Testis (tissue), 5 donors: ENCODE measurements at places on chromosomes 7 and 10. TPM values are rescaled to one million over a fixed set of nuclear protein-coding genes. Genes with fewer than 3 reads are reported as not detected.

DNA sequence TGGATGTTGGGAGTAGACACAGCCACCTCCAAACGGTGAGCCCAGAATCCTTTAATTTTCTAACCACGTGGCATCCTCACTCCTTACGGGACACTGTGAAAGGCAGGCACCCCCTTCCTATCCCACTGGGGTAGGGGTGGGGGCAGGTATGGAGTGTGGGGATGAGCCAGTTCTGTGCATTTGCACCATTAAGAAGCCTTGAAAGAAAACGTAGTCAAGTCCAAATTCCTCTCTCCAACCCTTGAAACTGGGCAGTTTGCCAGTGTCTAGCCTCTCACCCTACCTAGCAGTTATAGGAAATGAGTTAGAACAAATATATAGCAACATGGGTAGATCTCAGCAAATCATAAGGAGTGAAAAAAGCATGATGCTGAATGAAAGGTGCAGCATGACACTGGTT lies 92.4 kb upstream of the LEP start:
- no peak for DNase-seq

GRCh38 chr7:95198863-95199262 lies 125.5 kb downstream of the PON1 start:
- no peak for DNase-seq

Gene CYP2E1
- polyA plus RNA-seq = 9.0 TPM

DNA sequence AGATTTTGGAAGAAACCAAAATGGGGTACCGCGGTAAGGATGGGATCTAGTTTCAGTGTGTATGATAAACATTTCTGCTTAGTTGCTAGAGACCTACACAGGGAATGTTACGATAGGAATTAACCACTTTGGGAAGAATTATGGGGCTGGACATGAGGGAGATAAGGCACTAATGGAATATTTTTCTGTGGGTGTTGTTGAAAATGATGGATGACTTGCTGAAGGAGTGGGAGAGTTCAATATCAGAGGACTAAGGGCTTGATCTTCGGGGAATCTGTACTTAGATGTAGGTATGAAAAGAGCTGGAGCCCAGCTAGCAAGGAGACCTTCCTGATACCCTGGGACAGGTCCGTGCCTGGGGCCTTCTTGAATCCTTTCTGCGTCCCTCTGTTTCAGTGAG lies 303.7 kb downstream of the EXOC4 start:
- DNase-seq = no peak

Gene ZPBP
- 286 TPM for polyA plus RNA-seq

GRCh38 chr7:129690701-129691100 lies 79.2 kb downstream of the NRF1 start:
- no peak for DNase-seq

DNA sequence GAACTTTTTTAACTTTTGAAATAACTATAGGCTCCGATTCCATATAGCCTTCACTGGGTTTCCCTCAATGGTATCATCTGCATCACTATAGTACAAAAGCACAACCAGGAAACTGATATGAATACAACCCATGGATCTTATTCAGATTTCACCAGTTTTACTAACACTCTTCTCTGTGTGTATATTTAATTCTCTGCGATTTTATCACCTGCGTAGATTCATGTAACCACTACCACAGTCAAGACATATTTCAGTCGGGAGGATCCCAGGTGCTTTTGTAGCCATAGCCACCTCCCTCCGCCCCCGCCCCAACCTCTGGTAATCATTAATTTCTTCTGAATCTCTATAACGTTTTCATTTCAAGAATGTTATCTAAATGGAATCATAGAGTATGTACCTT lies 82.8 kb upstream of the C7orf33 start:
- DNase-seq = no peak

DNA sequence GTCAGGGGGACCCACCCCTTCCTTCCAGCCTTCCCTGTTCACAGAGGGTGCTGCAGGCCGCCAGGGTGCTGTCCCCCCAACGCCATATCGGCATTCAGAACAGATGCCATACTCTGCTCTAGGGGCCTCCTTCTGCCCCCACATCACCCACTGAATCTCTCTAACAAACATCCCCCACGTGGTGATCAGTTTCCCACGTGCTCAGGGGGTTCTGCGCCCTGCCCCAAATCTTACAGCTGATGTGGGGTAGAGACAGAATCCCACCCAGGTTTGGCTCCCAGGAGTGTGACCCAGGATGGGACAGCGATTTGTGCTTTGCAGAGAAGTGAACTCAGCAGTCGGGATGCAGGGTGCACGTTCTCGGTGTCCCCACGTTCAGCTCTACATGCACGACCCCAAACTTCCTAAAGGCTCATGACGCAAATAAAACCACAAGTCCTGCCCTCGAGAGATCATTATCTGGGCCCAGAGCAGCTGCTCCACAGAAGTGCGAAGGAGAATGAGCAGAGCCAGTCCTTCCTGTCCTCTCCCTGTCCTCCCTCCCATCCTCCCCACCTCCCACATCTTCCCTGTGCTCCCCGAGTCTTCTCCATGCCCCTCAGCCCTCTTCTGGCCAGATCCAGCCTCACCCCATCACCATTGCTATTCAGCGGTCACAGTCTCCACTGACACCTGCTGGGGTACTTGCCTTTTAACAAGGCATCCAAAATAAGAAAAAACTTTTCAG lies 423.4 kb downstream of the DNAJB6 start:
- no peak for DNase-seq

- DNase-seq = no peak
These were observed 515.3 kb downstream of the AUTS2 start for GRCh38 chr7:70113536-70113935.

DNA sequence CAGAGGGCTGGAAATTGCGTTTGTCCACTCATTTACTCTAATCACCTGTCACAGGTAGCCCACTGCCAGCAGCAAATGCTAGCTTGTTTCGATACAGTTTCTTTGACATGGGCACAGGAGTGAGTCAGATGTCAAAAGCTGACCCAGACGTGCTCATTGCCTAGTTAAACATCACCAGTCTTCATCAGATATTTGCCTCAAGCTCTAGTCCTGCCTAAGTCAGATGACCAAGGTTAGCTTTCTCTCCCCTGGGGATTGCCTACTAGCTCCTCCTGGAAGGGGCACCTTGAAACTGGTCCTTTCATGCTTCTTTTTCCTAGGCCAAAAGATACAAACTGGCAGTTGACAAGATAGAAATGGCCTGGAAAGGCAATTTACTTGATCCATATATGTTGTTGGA lies 35.2 kb downstream of the GPAM start:
- DNase-seq = no peak

DNA sequence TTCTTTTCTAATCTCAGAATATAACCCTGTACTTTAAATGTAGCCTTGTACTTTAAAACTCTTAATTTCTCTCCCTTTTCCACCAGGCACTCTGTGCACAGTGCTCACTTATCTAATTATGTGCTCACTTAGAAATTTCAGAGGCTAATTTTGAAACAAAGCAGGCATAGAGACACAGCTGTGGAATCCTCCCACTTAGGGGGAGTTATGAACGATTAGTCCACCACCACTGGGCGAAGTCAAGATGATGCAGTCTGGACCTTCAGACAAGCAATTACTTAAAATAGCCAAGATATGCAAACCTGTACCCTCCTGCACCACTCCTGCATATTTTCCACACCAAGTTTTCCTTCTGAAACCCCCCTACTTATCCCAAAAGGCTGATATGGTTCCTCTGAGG lies 143.0 kb downstream of the STK31 start:
- peak; percentile 43 for DNase-seq

DNA sequence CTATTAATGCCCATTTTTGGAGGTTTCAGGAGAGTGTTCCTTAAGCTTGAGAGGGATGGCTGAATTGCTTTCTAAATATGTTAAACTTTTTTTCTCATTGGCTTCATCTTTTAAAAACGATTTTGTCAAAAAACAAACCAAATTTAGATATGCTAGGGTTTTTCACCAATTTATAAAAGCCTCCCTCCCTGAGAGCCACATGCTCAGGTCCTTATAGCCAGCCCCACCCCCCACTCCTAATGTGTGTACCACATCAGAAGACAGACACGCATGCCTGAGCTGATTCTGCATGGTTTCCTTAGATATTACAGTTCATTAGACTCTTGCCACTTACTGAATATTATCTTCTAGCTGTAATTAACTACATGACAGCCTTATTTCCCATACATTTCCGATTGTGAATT lies 2.0 kb downstream of the CUL1 start:
- DNase-seq = peak; percentile 88

DNA sequence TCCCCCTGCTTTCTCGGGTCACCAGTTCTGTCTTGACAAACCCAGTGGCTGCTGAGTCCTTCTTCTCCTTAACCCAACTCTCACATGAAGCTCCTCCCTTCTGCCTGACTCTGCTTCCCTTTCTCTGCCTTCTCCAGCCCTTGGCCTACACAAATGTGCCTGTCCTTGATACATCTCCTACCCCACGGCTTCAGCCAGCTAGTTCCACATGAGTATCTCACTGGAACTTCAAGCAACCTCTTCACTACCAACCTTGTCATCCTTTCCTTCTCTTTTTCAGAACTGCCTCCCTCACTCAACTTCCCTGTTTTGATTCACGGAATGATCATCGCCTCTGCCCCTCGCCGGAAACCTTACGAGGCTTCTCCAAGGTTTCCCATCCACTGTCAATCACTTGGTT lies 55.9 kb downstream of the PDIA4 start:
- DNase-seq = no peak

- DNase-seq = no peak
These were observed 89.4 kb downstream of the NSUN6 start for GRCh38 chr10:18561861-18562551.

Gene UTF1
- 5.3 TPM for polyA plus RNA-seq

Gene FGFR2
- 23.2 TPM for polyA plus RNA-seq

DNA sequence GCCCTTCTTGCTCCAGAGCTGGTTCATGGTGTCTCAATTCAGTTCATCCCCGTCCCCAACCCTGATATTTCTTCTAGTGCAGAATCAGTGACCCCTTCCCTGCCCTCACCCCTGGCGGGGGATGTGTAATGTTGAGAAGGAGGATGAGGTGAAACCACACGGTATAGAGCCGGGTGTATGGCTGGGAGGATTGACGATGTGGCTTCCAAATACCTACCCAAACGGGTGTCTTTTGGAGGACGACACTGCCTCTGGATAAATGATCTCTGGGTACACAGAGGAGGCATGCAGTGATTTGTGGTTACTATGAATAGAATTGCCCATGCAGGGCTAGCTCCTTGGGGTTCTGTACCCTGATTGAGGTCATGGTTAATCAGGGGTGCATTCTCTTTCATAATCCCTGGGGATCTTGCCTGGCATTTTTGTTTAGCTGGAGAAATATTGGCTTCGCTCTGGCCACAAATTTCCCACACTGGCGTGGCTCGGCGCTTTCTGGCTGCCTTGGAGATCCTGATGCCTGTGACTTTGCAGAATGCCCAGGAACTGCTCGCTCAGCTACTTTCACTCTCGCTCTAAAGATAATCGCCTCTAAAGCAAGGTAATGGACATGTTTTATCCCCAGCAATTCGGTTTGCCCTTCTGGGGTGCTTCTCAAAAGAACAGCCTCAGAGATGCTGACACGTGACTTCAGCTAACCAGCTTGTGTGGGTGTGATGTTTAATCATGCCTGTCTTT lies 89.2 kb downstream of the RBM20 start:
- DNase-seq = no peak

GRCh38 chr10:15427843-15428414 lies 56.8 kb upstream of the FAM171A1 start:
- DNase-seq = no peak

Gene NME8
- polyA plus RNA-seq = 25.3 TPM

- DNase-seq = no peak
These were observed 6.1 kb upstream of the NCAPG2 start for GRCh38 chr7:158710651-158711102.

Gene CBLL1
- polyA plus RNA-seq = 58.1 TPM

GRCh38 chr10:79229830-79230327 lies 117.4 kb upstream of the PPIF start:
- DNase-seq = no peak

DNA sequence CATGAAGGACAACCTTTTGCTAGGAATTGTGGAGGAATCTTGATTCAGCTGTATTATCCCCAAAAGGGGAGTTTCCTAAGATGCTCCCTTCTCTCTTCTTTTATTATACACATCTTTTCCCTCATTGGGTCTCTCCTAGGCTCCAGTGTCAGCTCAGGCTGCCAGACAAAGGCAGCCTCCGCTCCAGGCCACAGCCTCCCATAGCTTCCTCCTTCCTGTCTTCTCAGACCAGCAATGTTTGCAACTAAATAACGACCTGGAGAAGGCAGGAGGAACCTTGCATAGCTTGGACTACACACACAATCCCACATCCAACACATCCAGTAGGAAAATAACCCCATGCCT lies 12.3 kb downstream of the SFXN3 start:
- peak; percentile 29 for DNase-seq

Gene CYP3A5
- polyA plus RNA-seq = 0.55 TPM

DNA sequence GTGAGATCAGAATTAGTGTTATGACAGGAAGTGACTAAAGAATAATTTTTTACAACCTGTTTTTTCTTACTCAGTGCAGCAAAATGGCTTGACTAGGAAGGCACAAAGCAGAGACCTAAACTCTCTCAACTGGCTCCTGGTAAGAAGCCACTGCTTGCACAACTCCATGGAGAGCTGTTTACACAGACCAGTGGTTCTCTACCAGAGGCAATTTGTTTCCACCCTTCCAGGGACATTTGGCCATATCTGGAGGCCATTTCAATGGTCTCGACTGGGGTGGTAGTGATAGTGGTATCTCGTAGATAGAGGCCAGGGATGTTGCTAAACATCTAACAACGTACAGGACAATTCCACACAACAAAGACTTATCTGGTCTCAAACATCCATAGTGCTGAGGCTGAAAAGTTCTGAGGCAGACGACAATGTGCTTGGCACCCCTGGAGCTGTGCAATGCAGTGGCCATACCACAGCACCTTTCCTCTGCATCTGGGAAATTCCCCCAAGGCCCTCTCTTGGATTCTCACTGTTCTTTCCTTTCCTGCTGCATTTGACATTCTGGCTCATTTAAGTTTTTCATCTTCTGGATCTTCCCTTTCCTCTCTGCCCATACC lies 105.4 kb upstream of the LAMB4 start:
- no peak for DNase-seq

Gene ASL
- polyA plus RNA-seq = 9.5 TPM

Gene ABHD11
- polyA plus RNA-seq = 21.6 TPM

- DNase-seq = no peak
These were observed 218.1 kb downstream of the WDR11 start for GRCh38 chr10:121069061-121069850.
